PC-9 (cell line): ENCODE measurements at places on chromosomes 4 and X. TPM values are rescaled to one million over a fixed set of nuclear protein-coding genes. Genes with fewer than 3 reads are reported as not detected.

- no peaks in the 10 kb centered on the region for H3K36me3 ChIP-seq
- no peak overlapping the region for H3K4me3 ChIP-seq
- no peak for DNase-seq
- H3K27me3 ChIP-seq = no peaks in the 10 kb centered on the region
- no peak overlapping the region for H3K27ac ChIP-seq
These were observed 599 bp upstream of the IL2RG start for GRCh38 chrX:71111921-71112431.

- no peaks in the 10 kb centered on the region for H3K36me3 ChIP-seq
- H3K4me1 ChIP-seq = no peaks in the 10 kb centered on the region
- no peaks in the 10 kb centered on the region for H3K27me3 ChIP-seq
- no peak overlapping the region for H3K4me3 ChIP-seq
- no peak for DNase-seq
These were observed 494.6 kb upstream of the ATOH1 start for GRCh38 chr4:93334003-93334402.

GRCh38 chr4:111136438-111136837 lies 513.6 kb upstream of the PITX2 start:
- H3K4me1 ChIP-seq = no peaks in the 10 kb centered on the region
- H3K36me3 ChIP-seq = no peaks in the 10 kb centered on the region
- no peak overlapping the region for H3K4me3 ChIP-seq
- H3K27me3 ChIP-seq = no peaks in the 10 kb centered on the region
- H3K27ac ChIP-seq = no peak overlapping the region
- DNase-seq = no peak

DNA sequence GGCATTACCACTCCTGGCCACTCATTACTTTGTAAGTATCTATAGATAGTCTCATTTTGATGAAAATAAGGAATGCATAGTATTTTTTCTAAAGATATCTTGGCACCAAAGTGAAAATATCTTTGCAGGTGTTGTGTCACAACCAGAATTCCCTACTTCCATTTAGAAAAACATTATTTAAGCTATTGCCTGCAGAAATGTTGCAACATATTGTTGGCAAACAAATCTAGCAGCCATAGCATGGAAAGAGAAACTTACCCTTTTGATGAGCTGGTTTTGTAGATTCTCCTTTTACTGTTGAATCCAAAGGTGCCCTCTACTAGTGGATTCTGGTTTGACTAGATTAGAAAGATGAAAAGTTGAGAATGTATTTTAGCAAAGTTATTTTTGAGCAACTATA lies 138.8 kb downstream of the AREG start:
- no peak overlapping the region for H3K4me3 ChIP-seq
- no peaks in the 10 kb centered on the region for H3K27me3 ChIP-seq
- no peak for DNase-seq
- H3K4me1 ChIP-seq = peaks cover 16% of the 10 kb centered on the region; the same call in 1 of the 2 replicates

DNA sequence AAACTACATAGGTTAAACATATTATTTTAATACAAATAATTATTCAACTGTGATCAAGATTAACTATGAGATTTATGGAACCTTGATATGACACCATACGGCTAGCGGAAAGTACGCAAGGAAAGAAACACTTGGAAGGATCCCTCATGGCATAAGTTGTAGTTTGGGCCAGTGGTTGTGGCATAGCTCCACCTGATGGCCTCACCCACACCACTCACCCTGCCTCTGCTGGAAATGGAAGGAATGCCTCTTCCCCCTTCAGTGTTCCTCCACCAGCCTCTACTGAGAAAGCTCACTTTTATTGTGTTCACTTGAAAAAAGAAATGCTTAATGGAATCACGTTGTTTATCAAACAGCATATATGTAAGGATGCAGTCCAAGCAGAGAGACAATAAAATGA lies 86.4 kb downstream of the BMP15 start:
- no peaks in the 10 kb centered on the region for H3K4me1 ChIP-seq
- no peak overlapping the region for H3K27ac ChIP-seq
- DNase-seq = no peak
- H3K27me3 ChIP-seq = no peaks in the 10 kb centered on the region
- no peak overlapping the region for H3K4me3 ChIP-seq
- H3K36me3 ChIP-seq = no peaks in the 10 kb centered on the region

DNA sequence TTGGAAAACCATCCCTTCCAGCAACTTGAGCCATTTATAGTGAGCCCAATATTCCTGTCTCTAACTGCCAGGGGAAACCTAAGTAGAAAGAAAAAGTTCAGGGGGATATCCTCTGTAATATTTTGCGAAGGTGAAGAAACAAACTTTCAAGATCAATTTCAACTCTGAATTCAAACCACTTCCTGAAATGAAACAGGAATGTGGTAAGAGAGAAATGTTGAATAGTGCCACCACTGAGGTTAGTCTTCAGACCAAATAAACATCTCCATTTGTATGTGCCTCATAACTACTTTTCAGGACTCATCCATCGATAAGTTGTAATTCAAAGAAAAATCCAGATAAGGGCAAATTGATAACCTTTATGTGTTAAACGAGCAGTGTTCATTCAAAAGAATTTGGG lies 128.7 kb downstream of the GABRB1 start:
- H3K27me3 ChIP-seq = no peaks in the 10 kb centered on the region
- no peak overlapping the region for H3K4me3 ChIP-seq
- H3K27ac ChIP-seq = no peak overlapping the region
- DNase-seq = no peak

DNA sequence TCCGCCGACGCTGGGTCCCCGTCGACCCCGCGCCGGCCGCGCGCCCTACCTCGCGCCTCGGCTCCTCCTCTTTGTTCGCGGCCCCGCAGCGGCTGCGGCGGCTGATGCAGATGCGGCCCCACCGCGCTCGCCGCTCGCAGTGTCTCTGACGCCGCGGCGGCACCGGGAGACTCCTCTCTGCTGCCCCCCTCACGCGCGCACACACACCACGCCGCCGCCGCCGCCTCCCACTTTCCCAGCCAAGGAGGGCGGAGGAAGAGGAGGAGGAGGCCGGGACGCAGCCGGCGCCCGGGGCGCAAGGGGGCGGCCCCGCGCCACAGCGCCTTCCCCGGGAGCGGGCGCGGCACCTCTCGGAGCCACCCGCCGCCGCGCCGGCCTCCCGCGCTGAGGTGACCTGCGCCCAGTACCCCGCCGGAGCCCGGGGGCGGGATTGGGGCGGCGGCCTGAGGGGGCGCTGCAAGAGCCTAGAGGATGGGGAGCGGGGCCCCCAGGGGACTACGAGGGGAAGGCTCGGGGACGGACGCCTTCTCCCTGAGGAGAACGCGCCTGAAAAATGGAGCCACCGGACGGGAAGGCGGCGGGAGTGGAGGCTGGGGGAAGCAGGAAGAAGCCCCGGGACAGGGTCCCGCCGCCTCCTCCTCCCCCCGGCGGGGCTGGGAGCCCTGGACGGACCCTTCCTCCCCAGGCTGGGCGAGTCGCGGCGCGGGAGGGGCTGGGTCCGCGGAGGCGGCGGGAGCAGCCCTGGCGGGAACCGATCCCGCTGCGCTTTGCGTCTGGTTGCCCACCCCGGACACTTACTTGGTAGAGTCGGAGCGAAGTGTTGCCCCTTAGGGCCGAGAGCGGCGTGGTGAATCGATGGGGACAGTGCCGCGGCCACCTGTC lies at the start of gene SH3RF1:
Gene SH3RF1, minus strand, starts transcription at position 147 of the 882 bp plus-strand sequence. CDS start 1,744 bp downstream, outside the sequence.
- no peaks in the 10 kb centered on the region for H3K27me3 ChIP-seq
- peaks cover 39% of the 10 kb centered on the region for H3K4me1 ChIP-seq
- H3K4me3 ChIP-seq = peak within 1 kb of the TSS; percentile 91
- peak within 1 kb of the TSS; percentile 66 for H3K27ac ChIP-seq

DNA sequence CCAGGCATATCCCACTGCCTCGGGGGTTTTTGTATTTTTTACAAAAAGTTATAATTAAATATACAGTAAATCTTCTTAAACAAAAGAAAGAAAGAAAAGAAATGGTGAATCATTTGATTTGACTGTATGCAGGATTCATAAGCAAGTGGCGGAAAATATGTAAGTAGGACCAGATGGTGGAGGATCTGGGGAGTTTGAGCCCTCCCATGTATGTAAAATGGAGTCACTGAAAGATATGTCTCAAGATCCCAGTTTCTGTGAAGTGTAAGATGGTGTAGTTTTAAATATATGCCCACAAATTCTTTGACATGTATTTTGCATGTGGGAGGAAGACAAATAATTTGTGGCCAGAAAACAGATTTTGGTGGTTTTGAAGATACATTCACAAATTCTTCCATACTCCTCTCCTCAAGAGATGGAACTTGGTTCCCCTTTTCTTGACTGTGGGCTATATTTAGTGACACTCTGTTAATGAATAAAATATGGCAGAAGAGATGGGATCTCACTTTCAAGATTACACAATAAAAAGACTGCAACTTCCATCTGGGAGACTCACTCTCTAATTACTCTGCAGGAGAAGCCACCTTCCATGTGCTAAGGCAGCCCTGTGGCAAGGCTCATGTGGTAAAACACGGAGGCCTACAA lies 133.6 kb upstream of the S100G start:
- H3K36me3 ChIP-seq = no peaks in the 10 kb centered on the region
- no peak overlapping the region for H3K27ac ChIP-seq
- no peak for DNase-seq
- no peaks in the 10 kb centered on the region for H3K4me1 ChIP-seq
- H3K27me3 ChIP-seq = no peaks in the 10 kb centered on the region

- no peak for DNase-seq
- no peak overlapping the region for H3K4me3 ChIP-seq
- no peaks in the 10 kb centered on the region for H3K27me3 ChIP-seq
- H3K36me3 ChIP-seq = no peaks in the 10 kb centered on the region
- H3K4me1 ChIP-seq = no peaks in the 10 kb centered on the region
- no peak overlapping the region for H3K27ac ChIP-seq
These were observed 105.0 kb downstream of the ABCB7 start for GRCh38 chrX:75051047-75051446.

- no peak overlapping the region for H3K27ac ChIP-seq
- H3K4me3 ChIP-seq = no peak overlapping the region
- no peaks in the 10 kb centered on the region for H3K36me3 ChIP-seq
- no peaks in the 10 kb centered on the region for H3K27me3 ChIP-seq
- no peak for DNase-seq
These were observed 152.7 kb downstream of the FSTL5 start for GRCh38 chr4:162011089-162011488.

DNA sequence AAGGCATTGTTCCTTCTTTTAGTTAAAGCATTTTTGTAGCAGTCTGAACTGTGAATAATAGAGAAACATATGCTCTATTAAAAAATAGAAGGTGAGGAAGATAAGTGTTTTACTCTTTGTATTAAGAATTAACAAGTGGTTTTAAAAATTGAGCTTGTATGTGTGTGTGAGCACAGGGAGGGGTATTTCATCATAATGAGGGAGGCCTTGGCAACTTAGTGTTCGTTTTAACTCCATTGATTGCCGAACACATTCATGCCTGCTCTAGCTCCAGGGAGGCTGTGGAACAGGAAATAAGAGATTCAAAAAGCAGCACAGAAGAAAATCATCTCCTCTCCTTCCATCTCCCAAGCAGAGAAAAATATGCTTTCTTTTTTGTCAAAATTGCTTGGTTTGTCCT lies 14.8 kb downstream of the SHROOM3 start:
- no peaks in the 10 kb centered on the region for H3K36me3 ChIP-seq
- H3K4me3 ChIP-seq = no peak overlapping the region
- DNase-seq = no peak
- H3K27ac ChIP-seq = no peak overlapping the region
- H3K4me1 ChIP-seq = no peaks in the 10 kb centered on the region

- H3K27me3 ChIP-seq = no peaks in the 10 kb centered on the region
- H3K4me3 ChIP-seq = no peak overlapping the region
- no peak overlapping the region for H3K27ac ChIP-seq
- no peaks in the 10 kb centered on the region for H3K4me1 ChIP-seq
These were observed 14.2 kb downstream of the RNF175 start for GRCh38 chr4:153745651-153746050.

DUSP21 gene
- not detected in 2 replicates for total RNA-seq

PNMA6E gene
- total RNA-seq = not detected in 2 replicates

NIPAL1 gene
- total RNA-seq = 7.0 and 8.2 TPM in 2 replicates

PDGFRA gene
- not detected in 2 replicates for total RNA-seq
